Left lung (tissue), 14 donors: ENCODE measurements at places on chromosomes 3 and 15. TPM values are rescaled to one million over a fixed set of nuclear protein-coding genes. Genes with fewer than 3 reads are reported as not detected.

DNA sequence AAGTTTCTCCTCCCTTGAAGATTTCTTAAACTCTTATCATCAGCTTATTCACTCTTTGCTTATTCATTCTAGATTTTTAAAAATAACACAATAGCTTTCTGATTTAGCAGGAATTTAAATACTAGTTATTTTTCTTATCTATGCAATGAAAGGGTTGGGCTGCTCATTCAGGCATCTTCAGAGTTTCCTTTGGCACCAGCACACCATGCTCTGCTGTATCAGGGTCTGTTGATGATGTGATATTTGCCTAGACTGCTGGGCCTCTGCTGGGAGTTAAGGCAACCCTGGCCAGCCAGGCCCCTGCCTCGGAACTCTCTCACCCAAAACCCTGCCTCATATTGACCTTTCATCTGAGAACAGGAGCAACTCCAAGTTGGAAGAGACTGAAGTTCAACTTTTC lies 35.0 kb downstream of the DRD3 start:
- DNase-seq = no peak

HDC gene
- total RNA-seq = 4.6 TPM

SENP8 gene
- total RNA-seq = 3.1 TPM

ANKUB1 gene
- total RNA-seq = not detected

GRCh38 chr15:77473328-77473727 lies 52.6 kb downstream of the HMG20A start:
- no peak for DNase-seq

GP5 gene
- 0.16 TPM for total RNA-seq

CNTN3 gene
- 0.92 TPM for total RNA-seq

GOLGA8M gene
- 1.5 TPM for total RNA-seq

DNA sequence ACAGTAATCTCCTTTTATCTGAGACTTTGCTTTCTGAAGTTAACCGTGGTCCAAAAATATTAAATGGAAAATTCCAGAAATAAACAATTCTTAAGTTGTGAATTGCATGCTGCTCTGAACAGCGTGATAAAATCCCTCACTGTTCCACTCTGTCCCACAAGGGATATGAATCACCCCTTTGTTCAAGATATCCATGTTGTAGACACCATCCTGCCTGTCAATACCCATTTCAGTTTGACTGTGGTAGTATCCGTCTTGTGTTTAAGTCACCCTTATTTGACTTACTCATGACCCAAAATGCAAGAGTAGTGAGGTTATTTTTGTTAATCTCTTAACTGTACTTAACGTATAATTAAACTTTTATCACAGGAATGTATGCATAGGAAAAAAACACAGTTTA lies 435.0 kb downstream of the SHQ1 start:
- no peak for DNase-seq

GRCh38 chr15:56365075-56365711 lies at the start of gene TEX9:
TEX9 (plus strand) TSS chr15:56365426; CDS start chr15:56365451, 25 bp downstream.
- DNase-seq = peak; percentile 92

GRCh38 chr3:175432376-175433025 lies 573.4 kb downstream of the NAALADL2 start:
- no peak for DNase-seq

SNTN gene
- total RNA-seq = 9.6 TPM

ACTRT3 gene
- 2.1 TPM for total RNA-seq

PAQR5 gene
- 15.7 TPM for total RNA-seq

- no peak for DNase-seq
These were observed 88.1 kb downstream of the MECOM start for GRCh38 chr3:169575381-169575780.

GRCh38 chr15:57198654-57199291 lies 177.5 kb upstream of the CGNL1 start:
- no peak for DNase-seq

DNA sequence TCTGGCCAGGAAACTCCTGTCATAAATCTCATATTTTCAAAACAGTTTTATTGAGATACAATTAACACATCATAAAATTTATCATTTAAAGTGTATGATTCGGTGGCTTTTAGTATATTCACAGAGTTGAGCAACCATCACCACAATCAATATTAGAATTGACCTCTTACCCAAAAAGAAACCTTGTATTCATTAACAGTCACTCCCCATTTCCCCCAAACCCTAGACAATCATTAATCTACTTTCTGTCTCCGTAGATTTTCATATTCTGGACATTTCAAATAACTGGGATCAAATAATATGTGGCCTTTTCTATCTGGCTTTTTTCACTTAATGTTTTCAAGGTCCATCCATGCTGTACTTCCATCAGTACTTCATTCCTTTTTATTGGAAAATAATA lies 145.7 kb upstream of the RORA start:
- DNase-seq = no peak

C3orf49 gene
- total RNA-seq = not detected

DNA sequence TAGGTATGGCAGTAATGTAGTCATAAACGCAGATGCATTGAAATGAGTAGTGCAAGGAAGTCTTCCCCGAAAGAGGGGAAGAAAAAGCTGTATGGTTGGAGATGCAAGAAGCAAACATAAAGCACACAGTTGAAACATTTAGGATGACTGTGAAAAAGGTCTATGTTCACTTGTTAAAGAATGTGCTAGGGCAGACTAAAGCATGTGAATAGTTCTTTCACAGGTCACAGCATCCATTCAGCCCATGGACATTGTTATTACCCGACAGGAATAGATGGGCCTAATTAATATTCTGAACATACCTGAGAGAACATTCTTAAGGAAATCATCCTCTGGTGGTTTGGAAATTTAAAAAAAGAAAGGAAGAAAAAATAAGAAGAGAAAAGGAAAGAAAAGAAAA lies 595.2 kb downstream of the ZIC1 start:
- DNase-seq = no peak

SI gene
- not detected for total RNA-seq

CD86 gene
- total RNA-seq = 13.4 TPM

DNA sequence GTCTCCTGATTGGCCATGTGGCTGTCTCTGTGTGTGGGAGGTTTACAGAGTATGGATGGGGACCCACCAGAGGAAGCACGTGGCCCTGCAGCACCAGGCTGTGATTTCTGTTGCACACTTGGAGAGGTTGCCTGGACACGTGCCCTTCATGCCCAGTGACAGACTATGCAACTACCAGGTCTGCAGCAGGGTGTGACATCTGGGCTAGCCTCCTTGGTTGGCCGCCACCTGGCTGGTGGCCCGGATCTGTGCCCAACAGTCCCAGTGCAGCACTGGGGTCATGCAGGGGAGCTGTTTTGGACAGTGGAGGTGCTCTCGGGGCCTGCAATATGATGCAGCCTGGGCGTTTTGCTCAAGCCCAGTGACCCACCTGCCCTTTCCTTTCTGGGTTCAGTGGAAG lies 212.5 kb downstream of the UBE3A start:
- no peak for DNase-seq

DNA sequence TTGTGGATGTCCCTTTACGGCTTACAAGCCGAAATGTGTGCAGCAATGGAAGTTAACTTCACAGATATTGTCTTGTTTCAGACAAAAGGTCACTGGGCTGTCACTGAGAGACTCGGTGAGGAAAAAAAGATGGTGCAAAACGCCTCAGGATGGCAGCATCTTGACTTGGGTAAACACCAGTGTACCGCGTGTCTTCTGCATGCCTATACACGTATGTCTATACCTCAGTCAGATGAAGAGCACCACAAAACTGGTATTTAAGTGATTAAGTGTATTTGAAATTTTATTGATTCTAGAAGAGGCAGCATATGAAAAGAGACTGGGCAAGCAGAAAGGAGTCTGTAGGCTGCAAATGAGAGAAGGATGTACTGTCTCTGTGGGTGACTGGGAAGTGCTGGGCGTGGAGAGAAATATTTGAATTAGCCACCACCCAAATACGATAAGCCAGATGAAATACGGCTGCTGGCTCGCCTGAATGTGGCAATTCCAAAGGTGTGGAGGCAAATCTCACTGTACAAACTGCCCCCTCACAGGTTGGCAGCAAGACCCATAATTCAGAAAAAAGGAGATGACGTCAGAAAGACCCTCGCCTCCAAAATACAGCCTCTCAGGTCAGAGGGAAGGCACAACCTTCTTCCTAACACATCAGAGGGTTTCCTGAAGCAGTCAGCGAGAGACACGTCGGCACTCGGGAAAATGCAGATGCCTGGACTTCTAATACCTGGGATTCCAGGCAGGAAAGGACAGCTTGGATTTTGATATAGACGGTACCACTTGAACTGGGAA lies 53.4 kb upstream of the NEO1 start:
- no peak for DNase-seq

AHSG gene
- total RNA-seq = not detected

GRCh38 chr3:189103208-189103607 lies 68.6 kb upstream of the TPRG1 start:
- DNase-seq = no peak

GRCh38 chr3:194785315-194785714 lies 99.6 kb downstream of the FAM43A start:
- no peak for DNase-seq

ANKRD63 gene
- total RNA-seq = not detected

DNA sequence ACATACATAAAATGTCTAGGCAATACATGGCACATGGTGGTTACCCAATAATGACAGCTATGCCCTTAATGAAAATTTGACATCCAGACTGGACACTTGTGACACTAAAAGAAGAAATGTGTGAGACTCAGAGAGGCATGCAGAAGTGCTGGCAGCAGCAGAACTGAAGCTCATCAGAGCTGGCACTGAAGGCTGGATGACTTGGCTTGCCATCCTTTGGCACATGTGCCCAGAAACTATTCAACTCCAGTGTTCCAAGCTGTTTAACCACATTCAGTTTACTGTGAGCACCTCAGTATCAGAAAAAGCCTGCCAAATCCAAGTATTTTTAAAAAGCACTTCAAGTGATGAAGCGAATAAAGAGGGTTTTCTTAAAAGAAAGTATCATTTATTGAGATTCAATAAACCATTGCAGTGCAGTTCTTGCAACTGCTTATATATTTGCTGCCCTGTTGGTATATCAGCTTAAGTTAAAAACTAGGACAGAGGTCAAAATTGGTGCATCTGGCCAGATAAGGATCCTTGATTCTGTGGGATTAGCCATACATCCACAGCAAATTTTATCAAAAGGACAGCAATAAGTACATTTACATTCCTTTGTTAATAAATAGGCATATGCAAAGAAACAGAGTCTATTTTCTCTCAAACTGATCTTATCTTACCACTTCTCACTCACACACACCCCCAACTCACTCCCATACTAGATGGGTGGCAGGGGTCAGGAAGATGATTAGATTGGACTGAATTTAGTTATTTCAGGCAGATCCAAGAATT lies 15.8 kb downstream of the IGSF11 start:
- DNase-seq = no peak

GABRB3 gene
- total RNA-seq = 0.94 TPM

DNA sequence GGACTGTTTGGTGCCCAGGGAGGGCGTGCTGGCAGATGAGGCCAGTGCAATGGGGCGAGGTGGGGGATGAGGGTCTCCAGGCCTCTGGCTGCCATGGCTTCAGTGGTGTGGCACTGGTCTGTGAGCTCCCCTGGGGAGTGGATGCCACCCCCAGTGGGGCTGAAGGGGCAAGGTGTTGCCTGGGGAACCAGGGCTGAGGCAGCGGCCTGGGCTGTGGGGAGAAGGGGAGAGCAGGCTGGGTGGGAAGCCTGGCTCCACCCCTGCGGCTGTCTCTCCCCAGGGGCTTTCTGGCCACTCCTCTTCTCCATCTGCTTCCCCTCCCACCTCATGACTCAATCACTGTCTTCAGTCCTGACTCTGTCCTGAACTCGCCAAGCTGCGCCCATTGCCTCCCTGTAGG lies 88.4 kb upstream of the TLE3 start:
- no peak for DNase-seq

U2SURP gene
- 54.3 TPM for total RNA-seq

DNA sequence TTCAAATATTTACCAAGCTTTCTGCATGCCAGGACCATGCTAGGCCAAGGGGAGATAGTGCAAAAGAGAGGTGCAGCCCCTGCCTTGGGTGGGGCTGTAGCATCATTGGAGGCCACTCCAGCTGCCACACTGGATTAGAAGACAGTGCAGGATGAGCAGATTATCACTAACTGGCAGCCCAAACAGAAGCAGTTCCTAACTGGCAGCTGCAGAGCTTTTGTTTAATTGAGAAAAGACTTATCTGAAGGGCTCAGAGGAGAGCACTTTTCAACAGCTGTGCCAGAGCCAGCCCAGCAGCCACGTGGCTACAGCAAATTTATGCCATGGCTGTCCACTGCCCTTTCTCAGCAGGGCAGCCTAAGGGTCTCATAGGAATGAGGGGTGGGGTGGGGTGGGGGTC lies 13.5 kb upstream of the ACSBG1 start:
- no peak for DNase-seq

GRCh38 chr15:38793206-38793810 lies 228.7 kb upstream of the RASGRP1 start:
- DNase-seq = peak; percentile 19

DNA sequence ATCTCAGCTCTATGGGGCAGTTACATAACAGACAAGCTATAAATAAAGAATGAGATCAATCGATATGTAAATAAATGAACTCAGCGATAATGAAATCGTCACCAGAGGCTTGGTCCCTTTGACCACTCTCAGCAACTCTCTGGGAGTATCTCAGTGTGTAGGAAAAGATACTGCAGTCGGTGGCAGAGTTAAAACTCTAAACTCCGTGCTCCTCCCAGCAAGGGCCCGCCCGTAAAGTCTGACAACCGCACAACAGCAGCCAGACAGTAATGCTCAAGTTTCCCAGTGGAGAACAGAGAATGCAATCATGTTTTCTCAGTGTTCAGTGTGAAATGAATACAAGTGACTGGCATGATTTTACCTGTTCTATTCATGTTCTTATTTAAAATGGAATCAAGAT lies 28.3 kb upstream of the IGF1R start:
- no peak for DNase-seq

DNA sequence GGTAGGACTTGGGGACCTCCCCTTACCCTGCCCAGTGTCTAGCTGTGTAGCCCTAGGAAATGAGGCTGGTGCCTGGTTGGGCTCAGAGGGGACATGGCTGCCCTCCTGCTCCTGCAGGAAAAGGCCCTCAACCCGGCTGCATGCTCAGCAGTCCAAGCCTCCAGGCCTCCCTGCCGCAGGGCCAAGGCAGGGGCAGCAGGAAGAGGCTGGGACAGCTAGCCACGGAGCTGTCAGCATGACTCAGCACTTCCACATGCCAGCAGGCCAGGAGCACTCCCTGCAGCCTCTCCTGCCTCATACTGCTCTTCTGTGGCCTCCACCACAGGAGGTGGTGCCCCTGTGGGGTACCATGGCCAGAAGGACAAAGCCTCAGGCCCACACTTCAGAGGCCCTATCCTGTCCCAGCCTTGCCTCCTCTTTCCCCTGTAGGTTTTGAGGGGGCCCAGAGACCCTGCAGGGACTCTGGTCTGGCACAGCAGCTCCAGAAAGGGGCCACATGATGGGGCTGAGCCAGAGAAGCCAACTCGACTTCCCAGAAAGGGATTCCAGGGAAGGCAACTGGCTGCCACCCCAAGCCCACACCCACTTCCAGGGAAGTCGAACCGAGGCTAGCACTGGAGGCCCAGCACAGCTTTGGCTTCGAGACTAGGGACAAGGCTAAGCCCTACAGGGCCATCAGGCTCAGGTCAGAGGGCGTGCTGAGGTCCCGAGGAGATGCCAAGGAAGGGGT lies 19.5 kb downstream of the TKT start:
- peak; percentile 94 for DNase-seq
